Activated CD4-positive, alpha-beta T cell treated with anti-CD3 and anti-CD28 coated beads, Interleukin-2, amount 10 ng/mL, durations not matched to agents 7 days and 5 days (primary cell): ENCODE measurements at places on chromosomes 12 and 14.

- peaks cover 8% of the 10 kb centered on the region for H3K36me3 ChIP-seq
- DNase-seq = no peak
- H3K4me1 ChIP-seq = no peaks in the 10 kb centered on the region
- no peaks in the 10 kb centered on the region for H3K27me3 ChIP-seq
These were observed 39.9 kb downstream of the GXYLT1 start for GRCh38 chr12:42104784-42105183.

DNA sequence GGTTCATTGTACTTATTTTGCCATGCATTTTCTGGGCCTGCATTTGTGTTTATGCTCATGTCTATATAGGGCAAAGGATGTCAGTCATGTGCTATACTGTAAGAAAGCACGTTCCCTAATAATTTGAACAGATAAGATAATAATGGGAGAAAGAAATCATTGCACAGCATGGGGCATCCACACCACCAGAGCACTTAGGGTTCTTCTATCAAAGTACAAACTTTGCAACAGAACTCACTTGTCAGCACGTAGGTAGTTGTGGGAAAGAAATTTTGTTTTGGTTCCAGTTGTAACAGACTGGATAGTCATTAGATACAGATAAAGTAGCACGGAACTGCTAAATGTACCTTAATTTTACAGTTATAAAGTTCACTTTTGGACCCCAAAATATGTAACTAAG lies 10.1 kb downstream of the PPP1CC start:
- no peak overlapping the region for H3K4me3 ChIP-seq
- H3K36me3 ChIP-seq = peaks cover 60% of the 10 kb centered on the region
- peaks cover 69% of the 10 kb centered on the region for H3K4me1 ChIP-seq
- no peaks in the 10 kb centered on the region for H3K27me3 ChIP-seq
- no peak overlapping the region for H3K27ac ChIP-seq

DNA sequence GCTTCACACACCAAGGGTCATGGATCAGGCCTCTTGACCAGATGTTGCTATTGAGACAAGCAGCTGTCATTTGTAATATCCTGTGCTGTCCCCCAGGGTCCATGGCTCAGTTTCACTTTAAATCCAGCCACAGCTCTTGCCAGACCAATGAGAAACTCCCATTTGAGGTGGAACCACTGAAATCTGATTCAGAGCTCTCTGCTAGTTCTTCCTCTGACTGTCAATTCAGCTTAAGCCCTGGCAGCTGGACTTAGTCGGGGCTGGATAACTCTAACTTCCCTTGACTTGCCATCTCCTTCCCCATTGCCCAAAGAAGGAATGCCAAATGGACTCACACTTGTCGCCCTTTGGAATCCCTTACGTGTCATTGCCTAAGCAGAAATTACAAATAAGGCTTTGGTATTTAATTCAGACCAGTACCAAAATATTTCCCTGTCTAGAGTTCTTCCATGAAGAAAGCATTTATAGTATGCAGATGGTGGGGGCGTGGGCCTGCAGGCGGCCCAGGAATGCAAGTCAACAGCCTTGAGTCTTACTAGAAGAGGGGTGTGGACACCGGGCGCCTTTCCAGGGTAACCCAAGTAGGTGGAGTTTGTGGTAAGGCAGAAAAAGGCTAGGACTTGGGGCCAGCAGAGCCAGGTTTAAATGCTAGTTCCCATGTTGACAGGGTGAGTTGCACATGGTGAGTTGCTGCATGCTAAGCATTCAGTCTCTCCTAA lies 96.9 kb upstream of the TMPO start:
- peaks cover 4% of the 10 kb centered on the region for H3K27me3 ChIP-seq
- DNase-seq = no peak
- H3K36me3 ChIP-seq = no peaks in the 10 kb centered on the region
- no peak overlapping the region for H3K4me3 ChIP-seq
- H3K27ac ChIP-seq = no peak overlapping the region

DNA sequence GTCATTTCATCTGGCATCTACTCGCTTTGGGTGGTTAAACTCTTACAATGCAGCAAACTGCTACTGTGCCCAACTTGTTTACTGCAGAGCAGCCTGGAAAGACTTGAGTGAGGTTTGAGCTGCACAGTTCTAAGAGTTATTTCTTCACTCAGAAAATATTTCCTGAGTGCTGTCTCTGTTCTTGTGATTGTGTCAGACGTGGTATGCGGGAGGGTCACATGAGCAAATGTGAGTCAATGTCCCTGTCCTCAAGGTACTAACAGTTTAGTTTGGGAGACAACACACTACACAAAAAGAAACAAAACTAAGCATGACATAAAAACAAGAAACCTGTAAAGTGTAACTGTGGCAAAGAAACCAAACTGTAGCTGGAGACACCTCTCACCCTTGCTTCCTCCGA lies 32.4 kb downstream of the FLVCR2 start:
- DNase-seq = no peak
- peaks cover 2% of the 10 kb centered on the region for H3K36me3 ChIP-seq

GRCh38 chr12:123958462-123958861 lies 14.2 kb downstream of the CCDC92 start:
- DNase-seq = no peak
- H3K4me1 ChIP-seq = no peaks in the 10 kb centered on the region
- H3K4me3 ChIP-seq = no peak overlapping the region
- H3K27me3 ChIP-seq = no peaks in the 10 kb centered on the region
- H3K36me3 ChIP-seq = no peaks in the 10 kb centered on the region
- no peak overlapping the region for H3K27ac ChIP-seq

- peaks cover 18% of the 10 kb centered on the region for H3K4me1 ChIP-seq
- no peaks in the 10 kb centered on the region for H3K36me3 ChIP-seq
- H3K4me3 ChIP-seq = no peak overlapping the region
- no peak for DNase-seq
- peaks cover 62% of the 10 kb centered on the region for H3K27me3 ChIP-seq
These were observed 4.7 kb downstream of the FOS start for GRCh38 chr14:75283162-75283832.

DNA sequence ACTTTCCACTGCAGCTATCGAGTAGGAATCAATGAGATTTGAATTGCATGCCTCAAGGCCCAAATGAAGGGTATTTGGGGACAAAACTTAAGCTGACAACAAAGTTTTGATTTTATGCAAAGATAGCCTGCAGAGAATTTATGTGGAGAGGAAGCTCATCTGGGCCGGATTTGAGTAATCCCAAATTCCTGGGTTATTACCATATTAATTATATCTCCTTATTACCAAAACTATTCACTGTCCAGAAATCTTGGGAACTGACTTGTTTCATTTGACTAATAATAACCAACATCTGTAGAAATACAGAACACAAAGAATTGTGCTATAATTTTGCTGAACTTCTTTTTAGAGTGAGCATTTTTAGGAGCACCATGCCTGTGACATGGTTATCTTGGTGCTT lies 70.4 kb downstream of the KITLG start:
- H3K27ac ChIP-seq = no peak overlapping the region
- no peaks in the 10 kb centered on the region for H3K27me3 ChIP-seq
- no peaks in the 10 kb centered on the region for H3K36me3 ChIP-seq
- H3K4me3 ChIP-seq = no peak overlapping the region

GRCh38 chr12:118183711-118184110 lies 47.8 kb downstream of the PEBP1 start:
- H3K27me3 ChIP-seq = no peaks in the 10 kb centered on the region
- no peak for DNase-seq
- peaks cover 20% of the 10 kb centered on the region for H3K36me3 ChIP-seq

DNA sequence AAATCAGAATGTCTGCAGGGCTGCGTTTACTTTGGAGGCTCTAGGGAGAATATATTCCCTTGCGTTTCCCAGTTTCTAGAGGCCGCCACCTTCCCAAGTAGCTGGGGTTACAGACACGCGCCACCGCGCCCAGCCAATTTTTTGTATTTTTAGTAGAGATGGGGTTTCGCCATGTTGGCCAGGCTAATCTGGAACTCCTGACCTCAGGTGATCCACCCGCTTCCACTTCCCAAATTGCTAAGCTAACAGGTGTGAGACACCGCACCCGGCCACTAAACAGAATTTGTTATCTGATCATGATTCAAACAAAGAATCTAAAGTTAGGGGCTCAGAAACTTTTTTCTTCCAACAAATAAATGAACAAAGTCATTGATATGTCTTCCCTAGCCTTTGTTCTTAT lies 114.6 kb downstream of the PPHLN1 start:
- no peaks in the 10 kb centered on the region for H3K27me3 ChIP-seq
- no peak for DNase-seq
- H3K4me1 ChIP-seq = no peaks in the 10 kb centered on the region
